Activated CD8-positive, alpha-beta memory T cell treated with anti-CD3 and anti-CD28 coated beads, Interleukin-2, amount 10 ng/mL, durations not matched to agents 7 days and 5 days (primary cell): ENCODE measurements at places on chromosomes 4 and X. TPM values are rescaled to one million over a fixed set of nuclear protein-coding genes. Genes with fewer than 3 reads are reported as not detected.

The AFM gene
- not detected for total RNA-seq

DNA sequence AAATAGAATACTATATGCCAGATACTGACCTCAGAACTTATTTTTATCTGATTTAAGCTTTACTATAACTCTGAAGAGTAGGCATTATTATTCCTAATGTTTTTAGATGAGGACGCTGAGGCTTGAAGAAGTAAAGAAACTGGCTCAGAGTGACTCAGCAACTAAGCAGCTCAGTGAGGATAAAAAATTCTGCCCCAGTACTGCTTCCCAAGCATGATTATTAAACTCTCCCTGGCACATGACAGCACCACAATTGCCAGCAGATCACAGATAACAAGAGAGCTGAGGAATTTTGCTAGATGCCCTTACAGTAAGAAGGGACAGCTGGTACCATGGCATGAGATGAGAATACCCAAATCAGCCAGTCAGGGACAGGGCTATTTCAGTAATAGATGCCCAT lies 219.4 kb downstream of the NKX6-1 start:
- no peak overlapping the region for H3K27ac ChIP-seq
- H3K4me1 ChIP-seq, result no peaks in the 10 kb centered on the region
- no peak for DNase-seq
- H3K27me3 ChIP-seq, result no peaks in the 10 kb centered on the region

DNA sequence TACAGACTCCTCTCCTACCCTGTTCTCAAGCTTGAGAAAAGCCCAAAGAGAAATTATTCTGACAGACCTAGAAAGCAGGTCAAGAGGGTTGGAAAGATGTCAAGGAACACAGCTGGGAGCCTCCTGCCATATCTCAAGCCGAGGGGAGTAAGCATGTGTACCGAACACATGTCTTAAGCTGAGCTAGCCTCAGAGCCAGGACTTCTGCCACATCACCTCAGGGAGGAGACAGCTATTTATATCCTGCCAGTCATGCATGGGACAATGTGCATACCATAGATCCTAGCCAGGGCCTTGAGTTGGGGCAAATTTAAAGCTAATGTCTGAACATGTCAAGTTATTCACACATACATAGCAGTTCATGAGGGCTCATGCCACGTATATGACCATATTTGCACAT lies 11.8 kb downstream of the TMEM31 start:
- H3K4me1 ChIP-seq, result no peaks in the 10 kb centered on the region
- no peak overlapping the region for H3K27ac ChIP-seq
- H3K27me3 ChIP-seq, result peaks cover 5% of the 10 kb centered on the region
- no peak overlapping the region for H3K4me3 ChIP-seq
- no peak for DNase-seq

DNA sequence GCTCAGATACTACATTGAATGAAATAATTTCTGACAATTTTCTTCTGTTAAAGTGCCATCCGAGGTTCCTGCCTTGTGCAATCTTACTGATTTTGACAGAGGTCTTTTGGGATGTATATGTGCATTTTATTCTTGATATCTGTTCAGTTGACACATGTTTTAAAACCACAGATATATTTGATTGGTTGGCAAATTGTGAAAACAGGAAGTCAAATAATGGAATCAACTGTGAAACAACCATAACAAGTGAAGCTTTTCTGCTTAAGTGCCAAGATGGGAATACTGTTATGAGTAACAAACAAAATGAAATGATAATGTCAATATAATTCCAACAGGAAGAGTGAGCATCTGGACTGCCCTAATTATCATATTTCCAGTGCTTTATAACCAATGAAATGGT lies 84.9 kb upstream of the TET2 start:
- H3K4me1 ChIP-seq, result peaks cover 32% of the 10 kb centered on the region
- DNase-seq, result no peak
- no peak overlapping the region for H3K27ac ChIP-seq
- peaks cover 12% of the 10 kb centered on the region for H3K27me3 ChIP-seq

GRCh38 chr4:19831644-19832285 lies 419.9 kb upstream of the SLIT2 start:
- no peak overlapping the region for H3K4me3 ChIP-seq
- no peak for DNase-seq
- no peaks in the 10 kb centered on the region for H3K36me3 ChIP-seq
- H3K27ac ChIP-seq, result no peak overlapping the region
- no peaks in the 10 kb centered on the region for H3K27me3 ChIP-seq
